Activated effector memory CD4-positive, alpha-beta T cell treated with Interleukin-2 at 50 U/mL for 16 hours (primary cell): ENCODE measurements at places on chromosomes 7 and 10.

DNA sequence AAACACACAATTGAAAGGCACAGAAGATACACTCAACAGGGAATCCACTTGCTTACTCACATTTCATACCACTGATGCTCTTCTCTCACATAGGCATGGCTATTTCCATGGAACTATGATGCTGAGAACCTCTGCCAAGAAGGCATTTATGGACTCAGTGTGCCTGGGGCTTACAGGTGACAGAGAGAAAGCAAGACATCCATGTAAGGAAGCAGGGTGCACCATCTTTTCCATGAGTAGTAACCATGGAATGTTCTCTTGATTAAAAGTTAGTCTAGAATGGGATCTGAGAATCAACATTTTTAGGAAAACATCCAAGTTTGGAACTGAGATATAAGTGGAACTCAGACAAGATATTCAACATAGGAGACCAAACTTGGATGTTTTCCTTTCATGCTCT is 52.5 kb upstream of the MACC1 start:
- DNase-seq, result no peak

- DNase-seq, result no peak
Observed at GRCh38 chr7:135179321-135179925, 8.9 kb upstream of the CYREN start.

- no peak for DNase-seq
Observed at GRCh38 chr7:48096273-48096672, 7.2 kb downstream of the UPP1 start.

DNA sequence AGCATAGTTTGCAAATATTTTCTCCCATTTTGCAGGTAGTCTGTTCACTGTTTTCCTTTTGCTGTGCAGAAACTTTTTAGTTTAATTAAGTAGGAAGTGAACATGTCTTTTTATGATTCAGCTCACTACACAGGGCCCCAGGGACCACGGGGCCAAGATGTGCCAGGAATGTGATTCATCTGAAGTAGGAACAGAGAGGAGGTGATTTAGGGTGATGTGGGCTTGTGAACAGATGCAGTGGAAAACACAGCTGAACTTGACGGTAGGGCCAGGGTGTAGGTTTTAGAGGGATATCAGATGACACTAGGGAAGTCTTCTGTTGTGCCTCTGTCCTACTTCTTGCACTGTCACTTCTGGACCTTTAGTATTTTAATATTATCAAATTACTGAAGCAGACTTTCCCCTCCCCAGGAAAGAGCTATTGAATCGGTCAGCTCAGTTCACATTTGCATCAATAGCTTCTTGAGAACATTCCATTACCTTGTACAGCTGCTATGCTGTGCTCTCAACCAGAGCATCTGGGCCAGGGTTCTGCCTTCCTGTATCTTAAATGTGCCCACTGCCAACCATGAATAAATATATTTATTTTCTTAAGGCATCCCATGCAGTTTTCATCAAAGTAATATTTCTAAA is 96.9 kb downstream of the OSBPL3 start:
- DNase-seq, result no peak

DNA sequence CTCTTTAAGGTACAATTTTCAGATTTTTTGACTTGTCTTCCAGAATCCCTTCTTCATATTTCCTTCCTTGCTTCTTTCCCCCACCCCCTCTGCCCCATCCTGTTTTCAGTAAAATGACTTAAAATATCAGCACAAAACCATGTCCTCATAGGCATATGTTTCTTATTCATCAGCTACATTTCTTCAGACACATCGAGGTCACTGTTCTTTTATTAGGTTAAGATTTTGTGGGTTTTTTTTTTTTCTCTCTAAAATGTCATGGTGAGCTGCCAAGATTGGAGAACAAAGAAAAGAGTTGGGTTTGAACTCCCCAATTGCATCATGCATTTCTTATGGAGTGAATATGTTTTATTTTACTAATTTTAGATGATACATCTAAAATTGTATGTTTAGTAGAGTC is 35.8 kb downstream of the LAMB4 start:
- no peak for DNase-seq

- no peak for DNase-seq
Observed at GRCh38 chr10:26172131-26172530, 44.4 kb upstream of the GAD2 start.
